ENCODE measurements at places on chromosomes 1 and 21.

DNA sequence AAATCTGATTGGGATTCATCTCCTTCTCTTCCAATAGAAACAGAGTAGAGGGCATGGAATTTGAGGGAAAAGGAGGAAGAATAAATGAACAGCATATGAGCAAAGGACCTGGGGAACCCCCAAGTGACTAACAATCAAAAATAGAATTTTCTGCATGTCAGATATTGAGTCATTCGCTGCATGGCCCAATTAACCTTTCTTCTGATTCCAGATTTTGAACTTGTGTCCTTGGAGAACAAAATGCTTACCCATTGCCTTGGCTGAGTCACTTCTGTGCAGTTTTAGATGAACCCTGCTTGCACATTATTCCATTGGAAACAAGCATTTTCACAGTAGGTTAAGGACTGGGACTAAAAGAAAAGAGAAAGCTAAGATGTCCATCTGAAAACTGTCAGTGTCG lies 390.5 kb downstream of the ST6GALNAC3 start:
- no peak for DNase-seq

GRCh38 chr1:1376551-1377226 lies 1.7 kb upstream of the AURKAIP1 start:
- DNase-seq, result no peak

DNA sequence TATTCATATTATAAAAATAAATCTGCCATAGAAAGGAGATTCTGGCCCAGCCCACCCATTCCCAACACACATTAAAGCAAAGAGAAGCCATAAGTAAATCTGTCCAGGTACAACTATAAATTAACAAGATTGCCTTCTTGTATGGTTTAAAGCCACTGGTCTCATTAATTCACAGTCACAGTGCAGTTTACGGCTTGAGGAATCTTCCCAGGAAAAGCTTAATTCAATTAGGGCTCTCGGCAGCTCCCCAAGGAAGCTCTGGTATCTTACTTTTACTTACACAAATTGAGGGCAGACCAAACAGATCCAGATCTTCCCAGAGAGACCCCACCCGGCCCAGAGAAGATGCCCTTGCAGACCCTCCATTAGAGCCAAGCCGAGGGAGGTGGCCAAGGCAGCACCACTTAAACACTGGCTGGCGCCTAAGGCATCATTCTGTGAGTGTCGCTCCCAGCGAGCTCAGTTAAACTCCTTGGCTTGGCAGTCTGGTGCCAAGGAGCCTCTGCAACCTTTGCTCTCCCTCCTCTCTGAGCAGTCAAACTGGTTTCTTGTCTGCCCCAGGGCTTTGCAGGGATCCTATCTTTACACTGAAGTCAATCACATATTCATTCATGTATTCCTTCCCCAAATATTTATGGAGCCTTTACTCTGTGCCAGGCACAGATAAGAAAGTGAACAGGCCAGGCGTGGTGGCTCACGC lies 10.7 kb downstream of the SLC9A1 start:
- no peak for DNase-seq

DNA sequence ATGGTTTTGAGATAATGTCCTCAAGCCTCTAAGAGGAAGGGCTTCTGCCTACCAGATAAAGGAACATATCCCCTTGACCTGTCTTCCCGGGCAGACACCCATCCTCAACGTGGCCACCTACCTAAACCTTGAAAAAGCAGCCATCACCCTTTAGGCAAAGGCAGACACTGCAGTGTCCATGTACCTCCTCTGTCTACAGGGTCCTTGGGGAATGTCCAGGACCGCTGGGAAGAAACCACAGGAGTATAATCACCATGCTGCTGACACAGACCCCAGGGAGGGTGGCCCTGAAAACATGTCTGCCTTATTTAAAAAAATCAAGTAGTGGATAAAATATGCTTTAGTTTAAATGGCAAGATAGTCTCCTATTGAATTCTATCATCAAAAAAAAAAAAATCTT lies 16.6 kb downstream of the BCAR3 start:
- DNase-seq, result no peak

GRCh38 chr1:71557138-71557537 lies 476.3 kb upstream of the ZRANB2 start:
- DNase-seq, result no peak

DNA sequence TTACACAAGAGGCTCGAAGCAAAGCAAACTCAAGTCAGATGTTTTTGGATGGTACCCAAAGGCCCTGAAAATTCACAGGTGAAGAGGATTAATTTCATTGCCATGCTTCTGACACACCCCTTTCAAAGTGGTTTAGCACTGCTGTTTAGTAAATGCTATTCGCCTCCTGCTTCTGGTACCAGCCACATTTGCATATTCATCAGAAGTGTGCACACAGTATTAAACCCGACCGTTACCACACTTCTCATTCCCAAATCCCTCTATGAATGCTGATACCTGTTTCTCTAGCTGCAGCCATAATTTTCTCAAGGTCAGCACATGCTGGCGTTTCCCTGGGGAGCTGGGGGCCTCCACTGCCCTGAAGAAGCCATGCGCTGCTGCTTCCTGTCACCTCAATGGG lies 179.8 kb upstream of the DAB1 start:
- DNase-seq, result no peak

GRCh38 chr1:69524015-69524414 lies 43.7 kb upstream of the LRRC7 start:
- no peak for DNase-seq

- no peak for DNase-seq
These were observed 198.8 kb downstream of the AMY1C start for GRCh38 chr1:103948526-103948925.

- no peak for DNase-seq
These were observed 87.0 kb upstream of the C1orf21 start for GRCh38 chr1:184299796-184300195.

DNA sequence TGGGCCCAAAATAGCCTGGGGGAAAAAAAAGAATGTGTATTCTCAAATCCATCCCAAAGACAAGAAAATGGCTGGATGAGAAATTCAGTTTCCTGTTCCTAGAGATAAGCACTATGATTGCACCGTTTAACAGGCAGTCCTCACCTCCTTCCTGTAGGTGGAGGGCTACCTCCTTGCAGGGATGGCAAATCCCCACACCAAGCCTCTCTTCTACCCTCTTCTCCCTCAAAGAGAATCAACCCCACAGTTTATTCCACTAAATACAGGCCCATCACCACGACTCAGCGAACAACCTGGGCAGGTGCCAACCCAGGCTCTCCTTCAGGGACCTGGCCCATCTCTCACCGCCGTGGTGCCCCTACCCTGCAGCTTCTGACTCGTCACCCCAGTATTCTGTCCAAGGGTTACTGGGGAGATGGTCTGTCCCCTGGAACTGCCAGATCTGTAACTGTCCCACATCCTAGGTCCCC lies 3.4 kb upstream of the CHD5 start:
- DNase-seq, result no peak

GRCh38 chr21:34352556-34352955 lies 11.2 kb upstream of the KCNE2 start:
- no peak for DNase-seq

DNA sequence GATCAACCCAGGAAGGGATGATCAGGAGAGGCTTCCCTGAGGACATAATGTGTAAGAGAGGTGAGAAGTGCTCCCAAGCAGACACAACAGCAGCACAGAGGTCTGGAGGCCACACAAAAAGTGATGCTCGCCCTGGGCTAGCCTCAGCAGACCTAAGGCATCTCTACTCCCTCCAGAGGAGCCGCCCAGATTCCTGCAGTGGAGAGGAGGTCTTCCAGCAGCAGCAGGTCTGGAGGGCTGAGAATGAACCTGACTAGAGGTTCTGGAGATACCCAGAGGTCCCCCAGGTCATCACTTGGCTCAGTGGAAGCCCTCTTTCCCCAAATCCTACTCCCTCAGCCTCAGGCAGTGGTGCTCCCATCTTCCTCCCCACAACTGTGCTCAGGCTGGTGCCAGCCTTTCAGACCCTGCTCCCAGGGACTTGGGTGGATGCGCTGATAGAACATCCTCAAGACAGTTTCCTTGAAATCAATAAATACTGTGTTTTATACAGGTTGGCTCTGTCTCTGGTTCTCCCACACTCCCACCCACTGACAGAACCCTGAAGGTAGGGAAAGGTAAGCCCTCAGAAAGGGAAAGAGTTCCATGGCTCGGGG lies 5.0 kb downstream of the GJB3 start:
- DNase-seq, result no peak

GRCh38 chr1:240524356-240525069 lies 87.4 kb downstream of the GREM2 start:
- DNase-seq, result no peak

- DNase-seq, result no peak
These were observed 119.1 kb upstream of the RUNX3 start for GRCh38 chr1:25049190-25049589.

DNA sequence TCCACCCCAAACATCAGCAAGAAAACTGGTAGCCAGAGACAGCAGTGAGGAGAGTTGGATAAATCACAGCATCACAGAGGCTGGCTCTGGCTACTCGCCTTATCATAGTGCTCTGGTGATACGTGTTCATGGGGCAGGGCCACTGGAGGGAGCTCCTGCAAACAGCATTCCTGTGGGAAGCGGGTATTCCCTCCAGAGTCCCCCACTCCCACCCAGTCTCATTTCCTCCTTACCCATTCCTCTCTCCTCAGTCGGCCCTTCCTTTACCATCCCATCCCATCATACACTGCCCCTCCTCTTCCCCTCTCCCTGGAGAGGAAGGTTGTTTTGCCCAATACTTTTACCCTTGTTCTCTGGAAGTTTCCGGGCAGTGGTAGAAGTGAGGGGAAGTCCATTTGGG lies 7.1 kb downstream of the NHLH2 start:
- no peak for DNase-seq

GRCh38 chr21:46116776-46117585 lies 19.1 kb downstream of the COL6A2 start:
- no peak for DNase-seq

GRCh38 chr1:213414911-213415310 lies 363.9 kb downstream of the RPS6KC1 start:
- no peak for DNase-seq

DNA sequence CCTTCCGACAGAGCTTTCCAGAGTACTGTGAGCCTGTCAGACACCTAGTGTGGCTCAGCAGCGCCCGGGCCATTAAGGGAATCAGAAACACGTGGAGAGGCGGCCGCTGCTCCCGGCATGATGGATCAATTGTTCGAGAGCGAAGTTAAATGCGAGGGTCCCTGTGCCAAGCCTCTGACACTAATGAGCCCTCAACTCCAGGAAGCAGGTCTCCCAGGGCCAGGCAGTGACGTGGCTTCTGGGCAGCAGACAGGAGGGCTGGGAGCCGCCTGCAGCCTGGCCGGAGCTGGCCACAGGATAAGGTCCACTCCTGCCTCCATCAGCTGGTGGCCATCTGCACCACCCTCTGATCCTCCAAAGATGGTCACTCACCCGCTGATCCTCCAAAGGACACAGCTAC lies 67.5 kb upstream of the CLDN14 start:
- no peak for DNase-seq

DNA sequence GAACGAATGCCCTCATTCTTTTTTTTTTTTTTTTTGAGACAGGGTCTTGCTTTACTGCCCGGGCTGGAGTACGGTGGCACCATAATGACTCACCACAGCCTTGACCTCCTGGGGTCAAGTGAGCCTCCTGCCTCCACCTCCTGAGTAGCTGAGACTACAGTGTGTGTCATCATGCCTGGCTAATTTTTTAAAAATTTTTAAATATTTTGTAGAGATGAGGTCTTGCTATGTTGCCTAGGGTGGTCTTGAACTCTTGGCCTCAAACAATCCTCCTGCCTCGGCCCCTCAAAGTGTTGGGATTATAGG lies 69.4 kb downstream of the ALG14 start:
- no peak for DNase-seq

- DNase-seq, result no peak
These were observed 31.9 kb upstream of the RXRG start for GRCh38 chr1:165476776-165477175.

DNA sequence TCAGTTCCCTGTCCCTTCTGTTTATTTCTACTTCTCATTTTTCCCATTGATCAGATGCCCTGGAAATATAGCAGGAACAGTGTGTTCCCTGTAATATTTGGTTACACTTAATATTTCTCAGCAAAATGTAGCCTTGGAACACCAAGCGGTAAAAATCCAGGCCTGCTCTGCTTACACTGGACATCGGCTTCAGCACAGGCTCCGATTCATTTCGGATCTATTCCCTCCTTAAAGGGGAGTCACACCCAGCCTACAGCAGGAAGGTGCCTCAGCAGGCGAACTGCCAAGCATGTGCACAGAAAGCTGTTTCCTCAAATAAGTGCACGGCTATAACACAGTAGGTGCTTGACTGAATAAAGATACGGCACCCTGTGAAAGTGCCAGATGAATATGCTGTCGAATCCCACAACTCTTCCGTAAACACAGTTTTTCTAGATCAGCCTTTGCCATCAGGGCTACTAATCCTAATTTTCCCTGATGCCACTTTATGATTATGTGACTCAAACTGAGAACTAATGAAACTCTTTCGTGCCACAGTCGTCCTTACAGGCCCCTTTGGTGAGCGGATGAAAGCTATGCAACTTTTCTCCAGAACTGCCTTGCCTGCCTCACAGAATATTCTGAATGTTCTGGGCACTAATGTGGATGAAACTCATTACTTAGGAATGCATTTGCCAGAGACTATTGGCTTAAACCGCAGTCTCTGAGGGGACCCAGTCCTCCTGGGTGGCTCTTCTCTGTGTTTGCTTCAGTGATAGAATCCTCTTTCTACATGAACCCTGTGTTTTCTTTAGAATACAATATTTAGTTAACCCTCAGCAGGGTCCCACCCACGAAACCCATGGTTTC lies 275.5 kb upstream of the RUNX1 start:
- DNase-seq, result no peak

DNA sequence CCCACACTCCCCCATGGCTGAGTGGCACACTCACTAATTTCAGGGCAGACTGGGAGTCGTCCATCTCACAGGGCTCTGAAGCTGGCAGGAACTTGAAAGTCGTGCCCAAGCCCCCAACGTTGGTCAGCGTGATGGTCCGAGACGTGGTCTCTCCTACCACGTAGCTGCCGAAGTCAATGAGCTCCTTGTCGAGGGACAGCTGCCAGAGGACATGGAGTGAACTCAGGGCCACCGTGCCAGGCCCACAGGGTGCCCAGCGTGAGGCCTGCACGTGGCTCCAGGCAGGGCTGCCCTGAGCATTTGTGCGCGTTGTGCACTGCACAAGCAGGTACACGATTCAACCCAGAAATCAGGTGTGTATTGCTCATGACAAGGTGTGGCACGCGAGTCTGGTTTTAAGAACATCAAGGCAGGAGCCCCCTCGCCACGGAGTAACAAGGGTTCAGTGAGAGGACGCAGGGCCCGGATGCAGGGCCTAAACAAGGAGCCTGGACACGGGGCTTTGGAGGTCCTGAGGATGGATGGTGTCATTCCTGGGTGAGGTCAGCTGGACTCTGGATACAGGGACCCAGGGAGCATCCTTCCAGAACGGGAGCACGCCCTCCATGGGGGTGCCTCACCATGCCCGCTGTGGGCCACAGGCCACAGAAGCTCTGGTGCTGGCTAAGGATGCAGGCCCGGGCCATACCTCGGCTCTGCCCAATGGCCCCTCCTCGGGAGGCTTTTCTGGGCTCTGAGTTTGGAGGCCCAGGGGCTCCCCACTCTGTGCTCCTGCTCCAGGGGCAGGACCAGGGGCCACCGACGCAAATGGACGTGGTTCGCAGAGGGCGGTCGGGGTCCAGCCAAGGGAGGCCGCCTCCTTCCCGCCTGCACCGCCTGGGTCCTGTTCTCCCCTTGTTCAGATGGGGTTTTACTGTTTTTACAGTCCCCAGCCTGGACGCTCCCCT lies 37.8 kb upstream of the TMEM52 start:
- no peak for DNase-seq

Measured in stimulated activated CD8-positive, alpha-beta memory T cell treated with anti-CD3 and anti-CD28 coated beads, Interleukin-7, amount 100 ng/mL, for 1 hour (primary cell).